ENCODE measurements at places on chromosomes 7 and 10. TPM values are rescaled to one million over a fixed set of nuclear protein-coding genes. Genes with fewer than 3 reads are reported as not detected.

- no peak for DNase-seq
These were observed 3.2 kb upstream of the ZNF775 start for GRCh38 chr7:150375662-150376521.

- DNase-seq: no peak
These were observed 235.7 kb upstream of the TCERG1L start for GRCh38 chr10:131547129-131547799.

GRCh38 chr7:50655490-50655889, 90.3 kb upstream of the DDC start:
- no peak for DNase-seq

- no peak for DNase-seq
These were observed 37.9 kb downstream of the PAXIP1 start for GRCh38 chr7:154965014-154965413.

The AASS gene
- total RNA-seq: 34.7 TPM
